Bone marrow (tissue), 2 donors: ENCODE measurements at places on chromosomes 2 and 18.

- DNase-seq, result no peak
Observed at GRCh38 chr2:172859581-172860335, 124.1 kb downstream of the RAPGEF4 start.

GRCh38 chr2:136248242-136248641 lies 130.3 kb upstream of the CXCR4 start:
- no peak for DNase-seq

DNA sequence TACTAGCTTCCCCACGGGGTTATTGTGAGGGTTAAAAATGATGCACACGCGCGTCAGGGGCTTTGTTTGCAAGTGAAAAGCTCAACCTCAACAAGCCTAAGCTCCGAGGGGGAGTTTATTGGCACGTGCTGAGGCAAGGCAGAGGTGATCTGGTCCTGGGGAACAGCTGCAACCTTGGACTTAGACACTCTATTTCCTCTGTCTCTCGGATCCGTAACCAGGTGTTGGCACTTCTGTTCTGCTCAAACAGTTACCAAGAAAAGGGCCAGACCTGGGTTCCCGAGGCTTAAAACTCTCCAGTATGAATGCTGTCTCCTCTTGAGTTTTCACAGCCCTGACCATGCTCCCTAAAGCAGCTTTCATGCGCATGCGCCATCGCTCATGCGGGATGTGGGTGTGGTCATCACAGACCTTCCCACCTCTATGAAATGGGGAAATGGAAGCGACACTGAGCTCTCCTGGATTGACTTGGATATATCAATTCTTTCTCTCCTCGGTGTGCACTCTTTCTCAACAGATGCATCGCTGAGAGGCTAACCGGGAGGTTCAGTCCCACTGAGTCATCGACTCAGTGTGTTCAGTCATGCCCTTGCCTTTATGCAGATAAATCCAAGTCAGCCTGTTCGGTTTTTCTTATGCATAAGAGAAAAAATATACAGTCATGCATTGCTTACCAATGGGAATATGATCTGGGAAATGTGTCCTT lies 19.9 kb upstream of the RAB31 start:
- DNase-seq, result no peak

DNA sequence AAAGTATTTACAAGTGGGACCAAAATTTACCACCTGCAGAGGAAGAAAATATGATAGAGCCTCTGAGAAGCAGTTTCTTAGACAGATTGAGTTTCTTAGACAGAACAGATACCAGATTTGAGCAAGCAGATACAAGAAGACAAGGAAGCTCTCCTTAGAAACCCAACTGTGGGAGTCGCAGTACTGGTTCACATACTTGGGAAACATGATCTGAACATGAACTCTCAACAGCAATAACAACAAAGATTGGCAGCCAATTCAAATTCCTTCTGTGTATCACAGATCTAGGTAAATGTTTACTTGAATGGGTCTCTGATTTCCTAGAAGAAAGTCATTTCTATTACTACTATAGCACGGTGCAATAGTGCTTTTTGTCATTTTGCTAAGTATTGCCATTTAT lies 82.1 kb downstream of the OLA1 start:
- DNase-seq, result no peak

DNA sequence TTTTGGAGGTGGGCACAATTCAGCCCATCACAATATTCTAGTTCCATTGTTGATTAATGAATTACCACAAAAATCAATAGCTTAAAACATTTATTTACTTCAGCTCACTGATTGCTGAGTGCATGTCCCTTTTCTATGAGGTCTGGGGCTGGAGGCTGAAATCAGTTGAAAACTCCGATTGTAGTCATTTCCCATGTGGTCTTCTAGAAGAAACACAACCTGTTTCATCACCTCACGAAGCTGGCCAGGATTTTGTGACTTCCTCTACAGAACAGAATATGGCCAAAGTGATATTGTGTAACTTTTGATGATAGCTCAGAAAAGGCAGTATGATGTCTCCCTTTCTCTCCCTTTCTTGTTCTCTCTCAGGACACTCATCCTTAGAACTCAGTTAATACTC lies 44.1 kb upstream of the CYRIA start:
- DNase-seq, result no peak

DNA sequence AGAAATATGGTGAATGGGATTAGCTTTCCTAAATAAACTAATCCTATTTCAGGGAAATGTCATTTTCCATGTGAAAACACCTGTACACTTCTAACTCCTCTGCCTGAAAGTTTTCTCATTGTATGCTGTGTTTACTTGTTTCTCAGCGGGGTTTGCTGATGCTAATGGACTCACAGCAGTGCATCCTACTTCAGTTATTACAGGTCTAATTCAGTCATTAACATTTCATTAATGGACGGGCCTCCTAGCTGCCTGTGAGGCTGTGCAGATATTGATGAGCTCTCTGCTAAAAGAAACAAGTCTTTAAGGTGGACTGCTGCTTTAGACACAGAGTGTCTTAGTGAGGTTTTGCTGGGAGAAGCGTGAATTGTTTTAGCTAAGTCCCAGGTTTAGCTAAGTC lies 1342.0 kb upstream of the ZEB2 start:
- no peak for DNase-seq

DNA sequence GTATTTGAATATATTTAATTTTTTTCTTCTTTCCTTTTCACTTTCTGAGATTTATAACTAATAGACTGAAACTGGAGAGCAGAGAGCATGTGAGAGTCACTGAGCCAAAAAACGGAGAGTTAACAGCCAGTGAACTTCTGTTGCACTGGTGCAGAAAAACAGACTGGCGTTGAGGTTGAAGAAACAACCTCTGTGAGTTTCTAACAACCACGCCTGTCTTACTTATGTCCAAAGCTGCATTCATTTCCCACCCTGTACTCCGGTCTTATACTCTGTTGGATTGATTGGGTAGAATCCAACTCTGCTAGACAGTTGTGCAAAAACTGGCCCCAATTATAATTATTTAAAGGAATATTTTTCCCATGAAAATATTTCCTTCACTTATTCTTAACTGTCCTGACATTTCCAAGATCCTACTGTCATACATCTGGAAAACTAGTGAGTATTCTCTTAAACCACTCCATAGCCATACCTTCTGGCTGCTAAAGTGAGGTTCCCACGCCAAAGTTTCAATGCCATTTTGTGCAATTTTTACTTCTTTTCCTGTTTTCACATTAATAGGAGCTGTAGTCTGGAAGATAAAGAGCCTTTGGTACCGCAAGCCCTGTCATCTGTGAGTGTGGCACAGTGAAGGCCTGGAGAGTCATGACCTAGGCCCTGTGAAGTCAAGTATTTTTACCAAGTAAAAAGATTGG lies 9.4 kb downstream of the CYP1B1 start:
- DNase-seq, result no peak

DNA sequence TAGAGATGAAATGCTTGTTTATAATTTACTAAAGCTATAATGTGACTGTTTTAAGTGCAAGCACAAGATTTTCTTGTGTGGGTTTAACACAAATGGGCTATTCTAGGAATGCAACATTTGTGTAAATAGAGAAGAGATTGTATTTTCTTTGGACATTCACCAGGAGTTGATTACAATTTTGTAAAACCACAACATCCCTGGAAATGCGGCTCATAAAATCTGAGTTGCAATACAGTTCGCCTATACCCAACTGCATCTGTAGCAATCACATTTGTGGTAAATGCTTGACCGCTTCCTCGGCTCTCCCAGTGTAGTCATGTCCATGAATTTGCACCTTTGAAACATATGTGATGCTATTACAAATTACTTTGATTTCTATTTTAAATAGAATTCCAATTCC lies 348.7 kb upstream of the CDH20 start:
- DNase-seq, result no peak

DNA sequence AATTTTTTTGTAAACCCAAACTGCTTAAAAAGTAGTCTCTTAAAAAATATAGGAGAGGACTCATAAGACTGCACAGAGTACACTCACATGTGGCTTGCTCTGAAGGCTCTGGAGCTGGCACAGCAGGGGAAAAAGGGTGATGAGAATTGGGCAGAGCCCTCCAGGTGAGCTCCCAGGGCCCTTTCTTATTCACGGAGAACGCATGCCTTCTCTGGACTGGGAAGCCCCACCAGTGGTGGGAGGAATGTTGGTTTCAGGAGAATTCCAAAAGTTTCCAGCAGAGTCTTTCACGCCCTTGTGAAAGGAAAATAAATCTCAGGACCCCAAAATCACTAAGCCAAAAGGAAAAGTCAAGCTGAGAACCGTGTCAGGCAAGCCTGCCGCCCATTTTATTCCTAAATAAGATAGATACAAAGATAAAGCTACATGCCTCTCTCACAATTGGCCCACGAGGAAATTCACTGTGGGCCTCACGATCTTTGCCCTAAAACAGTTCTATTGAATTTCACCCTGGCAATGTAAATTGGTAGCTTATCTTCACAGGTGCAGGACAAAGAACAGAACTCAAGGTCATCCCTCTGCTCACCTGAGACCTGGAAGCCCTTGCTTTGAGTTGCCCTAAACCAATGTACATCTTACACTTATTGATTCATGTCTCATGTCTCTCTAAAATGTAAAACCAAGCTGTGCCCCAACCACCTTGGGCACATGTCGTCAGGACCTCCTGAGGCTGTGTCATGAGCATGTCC lies 15.5 kb upstream of the MC5R start:
- DNase-seq, result no peak

DNA sequence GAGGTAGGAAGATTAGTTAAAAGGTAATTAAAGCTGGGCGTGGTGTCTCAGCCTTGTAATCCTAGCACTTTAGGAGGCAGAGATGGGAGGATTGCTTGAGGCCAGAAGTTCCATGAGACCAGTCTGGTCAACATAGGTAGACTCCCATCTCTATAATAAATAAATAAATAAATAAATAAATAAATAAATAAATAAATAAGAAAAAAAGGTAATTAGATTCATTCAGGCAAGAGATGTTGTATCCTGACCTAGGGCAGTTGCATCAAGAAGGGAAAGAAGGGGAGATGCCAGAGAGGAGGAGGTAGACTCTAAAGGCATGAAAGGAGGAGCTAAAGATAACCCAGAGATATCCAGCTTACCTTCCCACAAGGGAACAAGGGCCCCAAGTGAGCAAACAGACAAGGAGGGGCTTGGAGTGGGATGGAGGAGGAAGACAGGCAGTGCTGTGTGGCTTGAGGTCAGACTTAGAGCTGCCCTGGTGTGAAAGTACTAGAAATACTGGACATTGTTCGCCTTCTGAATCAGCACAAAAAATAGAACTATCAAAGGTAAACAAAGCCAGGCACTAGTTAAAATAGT lies 7.4 kb upstream of the RAB1A start:
- DNase-seq, result no peak

DNA sequence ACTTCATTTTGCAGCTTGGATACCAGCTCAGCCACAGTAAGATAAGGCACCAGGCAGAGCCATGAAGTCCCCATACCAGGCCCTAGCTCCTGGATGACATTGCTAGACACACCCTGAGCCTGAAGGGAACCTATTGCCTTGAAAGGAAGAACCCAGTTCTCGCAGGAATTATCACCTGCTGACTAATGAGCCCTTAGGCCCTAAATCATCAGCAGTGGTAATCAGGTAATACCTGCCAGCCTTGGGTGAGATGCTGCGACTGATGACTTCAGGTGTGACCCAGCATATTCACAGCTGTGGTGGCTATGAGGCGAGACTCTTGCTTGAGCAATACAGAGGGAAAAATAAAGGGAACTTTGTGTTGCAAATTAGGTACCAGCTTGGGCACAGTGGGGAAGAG lies 24.9 kb downstream of the CLK1 start:
- no peak for DNase-seq

- no peak for DNase-seq
Observed at GRCh38 chr18:46652372-46652771, 4.6 kb downstream of the LOXHD1 start.

- DNase-seq, result no peak
Observed at GRCh38 chr2:7028846-7029245, 111.6 kb downstream of the RNF144A start.

GRCh38 chr2:124267794-124268193 lies 242.7 kb downstream of the CNTNAP5 start:
- DNase-seq, result no peak

GRCh38 chr2:198774576-198774975 lies 683.2 kb downstream of the SATB2 start:
- DNase-seq, result no peak

- no peak for DNase-seq
Observed at GRCh38 chr2:53998834-53999233, 28.0 kb upstream of the PSME4 start.

GRCh38 chr2:204360218-204361007 lies 184.9 kb upstream of the PARD3B start:
- no peak for DNase-seq

GRCh38 chr2:152571048-152571766 lies 146.1 kb downstream of the PRPF40A start:
- no peak for DNase-seq

DNA sequence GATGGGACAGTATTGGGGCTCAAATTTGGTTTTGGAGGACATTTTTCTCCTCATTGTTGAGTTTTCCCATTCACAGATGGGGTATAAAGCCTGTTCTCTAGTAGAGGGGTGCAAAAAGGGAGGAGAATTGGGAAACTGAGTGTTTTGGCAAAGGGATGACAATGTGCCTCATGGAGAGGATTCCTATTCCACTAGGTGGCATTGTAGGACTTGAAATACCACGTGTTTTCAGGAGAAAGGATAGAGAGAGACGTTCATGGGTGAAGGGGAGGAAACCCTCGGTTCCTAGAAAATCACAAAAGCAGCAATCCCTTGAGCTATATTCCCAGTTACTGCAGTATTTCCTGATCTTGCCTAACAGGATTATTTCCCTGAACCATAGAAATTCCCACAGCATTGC lies 113.7 kb upstream of the SRD5A2 start:
- DNase-seq, result no peak

DNA sequence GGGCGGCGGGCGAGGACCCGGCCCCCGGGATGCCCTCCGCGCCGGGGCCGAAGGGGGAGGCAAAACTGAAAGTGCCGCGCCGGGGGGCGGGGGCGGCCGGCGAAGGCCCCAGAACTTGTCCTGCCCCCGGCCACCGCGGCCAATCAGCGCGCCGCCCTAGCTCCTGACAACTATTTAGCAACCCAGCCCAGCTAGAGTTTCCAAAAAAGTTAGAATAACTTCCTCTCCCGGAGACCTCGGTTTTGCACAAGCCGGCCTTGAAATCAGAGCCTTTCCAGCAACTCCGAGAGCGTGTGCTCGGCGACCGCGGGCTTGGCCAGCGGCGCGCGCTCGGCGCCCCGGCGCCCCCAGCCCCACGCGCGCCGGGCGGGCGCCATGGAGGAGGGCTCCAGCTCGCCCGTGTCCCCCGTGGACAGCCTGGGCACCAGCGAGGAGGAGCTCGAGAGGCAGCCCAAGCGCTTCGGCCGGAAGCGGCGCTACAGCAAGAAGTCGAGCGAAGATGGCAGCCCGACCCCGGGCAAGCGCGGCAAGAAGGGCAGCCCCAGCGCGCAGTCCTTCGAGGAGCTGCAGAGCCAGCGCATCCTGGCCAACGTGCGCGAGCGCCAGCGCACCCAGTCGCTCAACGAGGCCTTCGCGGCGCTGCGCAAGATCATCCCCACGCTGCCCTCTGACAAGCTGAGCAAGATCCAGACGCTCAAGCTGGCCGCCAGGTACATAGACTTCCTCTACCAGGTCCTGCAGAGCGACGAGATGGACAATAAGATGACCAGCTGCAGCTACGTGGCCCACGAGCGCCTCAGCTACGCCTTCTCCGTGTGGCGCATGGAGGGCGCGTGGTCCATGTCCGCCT lies at the start of gene TWIST2:
TWIST2 (plus strand) TSS at position 245 of the 850 bp plus-strand sequence; CDS start at position 376, 131 bp downstream.
- no peak for DNase-seq
